ENCODE measurements at places on chromosomes 5 and 9. TPM values are rescaled to one million over a fixed set of nuclear protein-coding genes. Genes with fewer than 3 reads are reported as not detected.

The CDC20B gene
- 0.11 TPM for total RNA-seq

The DOK3 gene
- 16.3 TPM for total RNA-seq

The OSTF1 gene
- total RNA-seq, result 43.0 TPM

The IL5 gene
- not detected for total RNA-seq

The NRG2 gene
- 0.54 TPM for total RNA-seq

The IL33 gene
- total RNA-seq, result not detected

The PIGO gene
- 19.7 TPM for total RNA-seq

The GCNT4 gene
- 9.0 TPM for total RNA-seq

The PTGDS gene
- total RNA-seq, result 5.6 TPM

- peak; percentile 58 for DNase-seq
These were observed 73.5 kb downstream of the PPP2R2B start for GRCh38 chr5:146805081-146805480.

DNA sequence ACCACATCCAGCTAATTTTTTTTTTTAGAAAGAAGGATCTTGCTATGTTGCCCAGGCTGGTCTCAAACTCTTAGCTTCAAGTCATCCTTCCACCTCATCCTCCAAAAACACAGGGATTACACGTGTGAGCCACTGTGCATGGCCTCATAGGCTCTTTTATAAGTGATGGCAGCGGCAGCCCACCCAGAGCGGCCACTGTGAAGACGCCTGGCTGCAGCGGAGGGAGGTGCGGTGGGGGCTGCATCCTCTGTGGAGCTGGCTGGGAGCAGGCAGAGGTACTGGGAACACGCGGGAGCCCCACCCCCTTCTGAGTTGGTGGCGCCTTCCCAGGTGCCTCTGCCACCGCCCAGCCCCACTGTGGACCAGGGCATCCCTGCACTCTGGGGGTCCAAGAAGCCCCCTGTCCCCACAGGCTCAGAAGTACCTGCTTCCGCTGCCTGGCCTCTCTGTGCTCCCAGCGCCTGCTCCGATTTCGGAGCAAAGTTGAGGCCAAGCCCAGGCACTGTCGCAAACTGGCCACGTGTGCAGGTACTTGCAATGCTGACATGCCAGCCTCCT is 16.9 kb upstream of the ECPAS start:
- no peak for DNase-seq

GRCh38 chr9:92140074-92140753 is 25.0 kb upstream of the SPTLC1 start:
- no peak for DNase-seq

GRCh38 chr9:33241298-33241697 is 1.3 kb downstream of the SPINK4 start:
- no peak for DNase-seq

GRCh38 chr9:112069318-112070169 is 105.6 kb downstream of the SUSD1 start:
- peak; percentile 27 for DNase-seq

DNA sequence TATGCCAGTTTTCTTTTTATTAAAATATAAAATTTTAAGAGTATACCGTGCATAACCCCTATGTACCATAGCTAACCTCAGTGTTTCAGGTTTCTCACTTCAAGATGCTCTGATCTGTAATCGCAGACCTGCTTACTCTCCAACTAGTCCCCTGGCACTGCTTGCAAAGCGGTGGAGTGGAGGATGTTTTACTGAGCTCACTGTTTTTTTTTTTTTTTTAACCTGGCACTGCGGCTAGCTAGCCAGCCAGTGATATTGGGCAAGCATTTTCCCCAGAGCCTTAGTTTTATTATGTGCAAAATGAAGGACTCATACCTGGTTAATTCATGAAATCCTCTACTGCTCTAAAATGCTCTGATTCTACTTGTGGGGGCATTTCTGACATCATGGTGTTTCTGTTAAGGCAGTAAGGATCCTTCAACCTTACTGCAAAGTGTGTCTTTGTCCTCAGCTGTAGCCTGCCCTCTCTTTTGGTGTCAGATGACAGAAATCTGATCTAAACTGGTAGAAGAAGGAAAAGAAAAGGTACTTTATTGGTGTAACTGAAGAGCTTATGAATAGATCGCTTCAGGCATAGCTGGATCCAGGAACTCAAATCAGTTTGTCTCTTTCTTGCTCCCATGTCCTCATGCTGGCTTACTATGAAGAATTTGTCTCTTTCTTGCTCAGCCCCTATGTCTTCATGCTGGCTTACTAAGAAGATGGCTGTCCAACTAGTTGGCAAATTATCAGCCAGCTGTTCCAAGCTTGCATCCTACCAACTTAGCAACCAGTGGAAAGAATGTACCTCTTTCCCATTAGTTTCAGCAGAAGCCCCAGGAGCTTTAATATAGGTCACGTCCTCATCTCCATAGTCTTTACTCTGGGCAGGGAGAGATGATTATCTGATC is 59.8 kb downstream of the DOCK2 start:
- peak; percentile 50 for DNase-seq

GRCh38 chr9:30258094-30258493 is 2126.3 kb upstream of the ACO1 start:
- no peak for DNase-seq

GRCh38 chr5:139051392-139051791 is 146.8 kb downstream of the SIL1 start:
- DNase-seq, result no peak

- no peak for DNase-seq
These were observed 31.5 kb downstream of the STK10 start for GRCh38 chr5:172156541-172156994.

- DNase-seq, result no peak
These were observed 235.8 kb upstream of the VLDLR start for GRCh38 chr9:2385746-2386145.

- DNase-seq, result no peak
These were observed 541 bp downstream of the GNPDA1 start for GRCh38 chr5:142012186-142012785.
